ENCODE measurements at places on chromosomes 4 and X.

DNA sequence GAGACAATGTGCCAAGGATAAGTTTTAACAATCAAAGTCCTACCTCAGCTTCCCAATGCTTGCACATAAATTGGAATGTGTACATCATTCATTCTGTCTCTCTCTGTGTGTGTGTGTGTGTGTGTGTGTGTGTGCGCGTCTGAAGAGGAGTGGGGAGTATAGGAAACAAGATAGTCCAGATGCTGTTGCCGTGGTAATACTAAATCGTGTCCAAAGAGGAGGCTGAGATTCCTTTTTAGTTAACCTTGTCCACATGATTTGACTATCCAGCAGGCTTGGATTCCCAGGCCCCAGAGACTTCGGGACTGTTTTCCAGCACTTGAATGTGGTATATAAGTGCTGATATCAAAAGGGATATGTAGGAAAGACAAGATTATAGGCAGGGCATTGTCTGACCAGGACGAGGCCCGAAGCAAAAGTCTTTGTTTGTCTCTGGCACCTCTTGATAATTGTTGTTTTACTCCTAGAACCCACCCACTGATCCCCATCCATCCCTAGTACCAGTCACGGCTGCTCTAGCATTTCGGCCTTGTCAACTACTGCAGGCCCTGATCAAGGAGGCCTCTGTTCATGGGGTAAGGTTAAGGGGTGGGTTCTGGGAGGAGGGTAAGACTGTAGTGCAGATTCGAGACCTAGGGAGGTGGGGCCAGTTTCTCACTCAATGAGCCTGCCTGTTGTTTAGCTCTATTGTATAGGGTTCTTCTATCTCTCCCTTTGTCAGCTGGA lies 3.9 kb downstream of the PLP1 start:
- no peak for DNase-seq

DNA sequence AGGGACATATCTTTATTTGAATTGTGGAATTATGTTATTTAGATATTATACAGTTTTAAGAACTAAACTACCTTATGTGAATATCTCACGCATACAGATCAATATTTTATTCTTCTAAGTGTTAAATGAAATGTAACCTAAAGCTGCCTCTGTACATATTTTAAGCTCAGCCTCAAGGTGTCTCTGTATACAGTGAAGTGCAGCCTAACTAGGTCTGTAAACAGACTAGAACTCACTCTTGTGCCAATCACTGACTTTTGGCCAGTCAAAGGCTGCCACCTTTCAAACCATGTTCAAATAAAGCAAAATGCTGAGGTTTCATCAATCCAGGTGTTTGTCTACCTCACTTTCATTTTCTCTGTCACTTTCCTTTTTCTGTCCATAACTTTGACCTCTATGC lies 1074.5 kb upstream of the PRKX start:
- no peak for DNase-seq

GRCh38 chrX:44914532-44915198 lies 41.7 kb downstream of the KDM6A start:
- DNase-seq = no peak

- no peak for DNase-seq
Observed at GRCh38 chr4:105191621-105192210, 45.0 kb downstream of the TET2 start.

- DNase-seq = no peak
Observed at GRCh38 chr4:101183221-101183620, 164.1 kb downstream of the PPP3CA start.

DNA sequence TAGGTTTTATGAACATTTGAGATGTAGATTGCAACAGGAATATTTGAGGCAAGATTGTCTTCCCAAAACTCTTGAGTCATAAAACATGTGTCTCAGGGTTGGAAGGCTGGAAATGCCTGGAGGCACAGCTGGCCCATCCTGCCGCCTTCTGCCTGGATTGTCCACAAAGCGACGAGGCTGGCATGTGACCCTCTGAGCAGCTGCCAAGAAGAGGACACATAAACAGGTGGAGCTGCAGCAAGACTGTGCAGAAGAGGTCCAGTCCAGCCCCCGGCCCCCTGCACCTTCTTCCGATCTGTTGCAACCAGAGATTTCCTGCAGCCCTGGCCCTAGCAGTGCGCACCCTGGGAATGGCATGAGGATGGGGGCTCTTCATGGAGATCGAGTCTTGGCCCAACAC lies 101.9 kb upstream of the BCOR start:
- DNase-seq = no peak

GRCh38 chr4:127748957-127749356 lies 18.8 kb downstream of the SLC25A31 start:
- DNase-seq = no peak

GRCh38 chr4:105291925-105292324 lies 145.2 kb downstream of the TET2 start:
- DNase-seq = no peak

DNA sequence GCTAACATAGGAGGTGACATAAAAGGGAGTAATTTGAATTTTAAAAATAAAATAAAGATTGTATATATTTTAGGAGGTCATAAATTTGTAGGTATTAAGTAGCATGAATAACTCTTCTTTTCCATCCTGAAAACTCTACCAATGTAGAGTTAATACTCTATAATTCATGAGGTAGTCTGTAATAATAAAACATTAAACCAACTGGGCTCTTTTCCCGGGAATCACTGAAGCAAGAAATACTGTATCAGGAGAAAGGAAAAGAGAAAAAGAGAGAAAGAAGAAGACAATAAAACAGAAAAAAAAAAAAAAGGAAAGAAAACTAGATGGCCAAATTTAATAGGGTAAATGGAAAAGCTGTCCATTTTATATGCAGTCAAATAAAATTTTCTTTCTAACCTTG lies 984.4 kb downstream of the CCSER1 start:
- DNase-seq = no peak

GRCh38 chrX:69182818-69183380 lies 17.6 kb upstream of the PJA1 start:
- DNase-seq = no peak

GRCh38 chr4:95105983-95106382 lies 348.2 kb downstream of the BMPR1B start:
- DNase-seq = no peak

DNA sequence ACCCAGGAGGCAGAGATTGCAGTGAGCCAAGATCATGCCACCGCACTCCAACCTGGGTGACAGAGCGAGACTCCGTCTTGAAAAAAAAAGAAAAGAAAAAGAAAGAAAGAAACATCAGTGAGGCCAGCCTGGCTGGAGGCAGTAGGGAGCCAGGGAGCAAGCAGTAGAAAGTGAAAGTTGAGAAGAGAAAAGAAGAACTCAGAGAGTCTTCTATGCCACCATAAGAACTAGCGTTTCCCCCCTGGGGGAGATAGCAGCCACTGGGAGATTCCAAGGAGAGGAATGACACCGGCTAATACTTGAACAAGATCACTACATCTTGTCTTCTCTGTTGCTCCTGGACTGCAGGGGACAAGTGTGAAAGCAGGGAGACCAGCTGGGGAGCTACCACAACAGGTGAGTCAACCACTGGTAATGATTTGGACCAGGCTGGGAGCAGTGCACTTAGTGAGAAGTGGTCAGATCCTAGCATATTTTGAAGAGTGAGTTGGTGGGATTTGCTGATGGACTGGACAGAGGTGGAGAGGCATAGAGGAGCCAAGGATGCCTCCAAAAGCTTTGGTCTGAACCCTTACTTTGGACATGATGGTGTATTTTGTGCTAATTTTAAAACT lies 33.4 kb downstream of the SLC2A9 start:
- no peak for DNase-seq

- no peak for DNase-seq
Observed at GRCh38 chr4:25103418-25103817, 56.8 kb downstream of the SEPSECS start.

DNA sequence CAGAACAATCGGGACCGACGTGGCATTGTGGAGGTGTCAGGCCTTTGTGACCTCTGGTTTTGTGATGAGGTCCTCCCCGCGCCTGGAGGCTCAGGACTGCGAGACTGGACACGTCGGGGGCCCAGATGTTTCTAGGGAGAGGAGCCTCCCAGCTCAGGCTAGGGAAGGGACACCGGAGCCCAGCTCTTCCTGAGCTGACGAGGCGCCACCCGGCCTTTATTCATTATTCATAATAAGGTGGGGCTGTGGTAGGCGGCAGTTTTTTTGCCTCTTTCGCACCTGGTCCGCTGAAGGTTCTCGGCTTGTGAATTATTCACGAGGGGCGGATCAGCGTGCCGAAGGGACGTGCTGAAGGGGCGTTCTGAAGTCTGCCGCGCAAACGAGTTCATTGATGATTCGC lies 2.3 kb upstream of the UBA1 start:
- peak; percentile 26 for DNase-seq

DNA sequence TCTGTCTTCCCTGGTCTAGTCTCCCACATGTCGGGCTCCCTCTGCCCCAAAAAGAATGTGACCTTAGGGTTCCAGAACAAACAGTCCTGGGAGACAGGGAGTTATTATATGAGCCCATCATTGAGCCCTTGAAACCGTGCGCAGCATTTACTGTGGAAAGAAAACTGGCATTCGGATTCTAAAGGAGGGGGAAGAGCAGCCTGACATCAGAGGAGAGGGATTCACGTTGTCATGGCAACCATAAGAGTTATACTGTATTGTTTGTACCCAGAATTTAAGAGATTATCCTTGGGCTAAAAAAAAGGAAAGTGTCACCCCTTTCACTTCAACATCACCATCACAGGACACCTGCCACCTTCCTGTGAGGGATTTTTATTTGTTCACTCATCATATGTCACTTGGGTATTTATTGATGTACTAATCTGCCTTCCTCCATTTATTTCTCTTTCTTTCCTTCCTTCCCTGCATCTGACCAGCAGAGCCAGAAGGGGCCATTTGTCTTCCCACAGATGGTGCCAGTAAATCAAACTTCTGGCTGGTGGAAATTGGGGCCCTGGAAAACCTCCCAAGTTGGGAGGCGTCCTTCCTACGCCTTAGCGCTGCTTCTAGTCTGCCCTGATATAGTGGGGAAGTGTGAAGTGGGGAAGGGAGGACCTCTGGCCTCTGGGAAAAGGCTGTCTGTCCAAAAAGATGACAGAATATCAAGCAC lies 64.9 kb upstream of the FRMPD3 start:
- no peak for DNase-seq

- DNase-seq = no peak
Observed at GRCh38 chr4:99281261-99281660, 9.5 kb downstream of the ADH1A start.

- DNase-seq = no peak
Observed at GRCh38 chr4:7854697-7855370, 84.8 kb downstream of the AFAP1 start.

DNA sequence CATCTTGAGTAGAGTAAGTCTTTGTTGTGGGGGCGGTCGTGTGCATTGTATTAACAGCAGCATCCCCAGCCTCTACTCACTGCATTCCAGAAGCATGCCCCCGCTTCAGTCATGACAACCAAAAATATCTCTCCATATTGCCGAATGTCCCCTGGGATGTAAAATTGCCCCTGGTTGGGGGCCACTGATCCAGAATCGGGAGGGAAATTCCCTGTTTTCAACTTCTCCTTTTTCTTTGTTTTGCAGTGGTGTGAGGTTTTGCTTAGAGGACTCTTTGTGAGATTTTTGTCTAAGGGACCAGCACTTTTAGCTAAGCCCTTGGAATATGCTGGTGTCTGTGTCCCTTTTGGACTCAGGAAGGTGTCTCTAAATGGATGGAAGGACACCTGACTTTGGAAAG lies 3.0 kb upstream of the IL13RA1 start:
- peak; percentile 18 for DNase-seq

- DNase-seq = no peak
Observed at GRCh38 chrX:63929608-63930007, 144.6 kb upstream of the ARHGEF9 start.

GRCh38 chr4:113209153-113209552 lies 159.7 kb downstream of the ANK2 start:
- DNase-seq = no peak

DNA sequence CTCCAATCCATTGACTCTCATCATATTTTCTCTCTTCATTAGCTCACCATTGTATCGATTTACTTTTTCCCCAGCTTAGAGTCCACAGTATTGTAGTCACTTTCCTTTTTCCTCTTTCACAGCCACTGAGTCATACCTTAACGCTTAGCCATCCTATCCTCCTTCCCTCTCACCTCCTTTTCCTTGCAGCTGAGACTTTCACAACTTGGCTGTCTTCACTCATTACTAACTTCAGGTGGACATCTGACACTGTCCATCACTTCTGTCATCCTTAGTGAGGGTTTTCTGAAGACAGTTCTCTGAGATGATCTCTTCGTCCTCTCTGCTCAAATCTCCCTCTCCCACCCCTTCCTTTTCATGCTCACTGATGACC lies 70.5 kb upstream of the ESX1 start:
- DNase-seq = no peak

All from activated B cell treated with CpG ODN at 0.5 μM for 24 hours (primary cell).